ENCODE measurements at places on chromosomes 4 and X.
A peak's percentile ranks its signal among the peaks of the same experiment; 100 is the strongest.

- no peak for DNase-seq
Measured at GRCh38 chr4:177480795-177481194, 38.6 kb upstream of the AGA start.

GRCh38 chr4:77629885-77630284, 24.3 kb downstream of the CXCL13 start:
- no peak for DNase-seq

- peak; percentile 74 for DNase-seq
Measured at GRCh38 chrX:9885150-9885549, 82.0 kb upstream of the CLDN34 start.

DNA sequence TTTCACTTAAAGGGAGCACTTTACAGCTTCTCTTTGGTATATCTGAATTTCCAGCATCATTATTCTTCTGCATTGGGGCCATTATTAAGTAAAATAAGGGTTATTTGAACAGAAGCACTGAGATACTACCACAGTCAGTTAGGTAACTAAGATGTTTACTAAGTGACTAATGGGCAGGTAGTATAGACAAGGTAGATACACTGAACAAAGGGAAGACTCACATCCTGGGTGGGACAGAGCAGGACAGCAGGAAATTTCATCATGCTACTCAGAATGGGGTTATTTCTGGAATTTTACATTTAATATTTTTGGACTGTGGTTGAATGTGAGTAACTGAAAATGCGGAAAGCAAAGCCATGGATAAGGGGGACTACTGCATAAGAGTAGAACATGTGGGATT, 316.0 kb downstream of the CCSER1 start:
- no peak for DNase-seq

GRCh38 chr4:139017861-139018260, 2.3 kb downstream of the NOCT start:
- DNase-seq: no peak

- no peak for DNase-seq
Measured at GRCh38 chr4:100348473-100348872, 158.2 kb upstream of the DDIT4L start.

GRCh38 chrX:4844376-4844775, 1130.9 kb upstream of the PRKX start:
- no peak for DNase-seq
